ENCODE measurements at places on chromosomes 4 and X.
A peak's percentile ranks its signal among the peaks of the same experiment; 100 is the strongest.

GRCh38 chrX:65821721-65822496 is 154.5 kb downstream of the MSN start:
- no peak for DNase-seq

DNA sequence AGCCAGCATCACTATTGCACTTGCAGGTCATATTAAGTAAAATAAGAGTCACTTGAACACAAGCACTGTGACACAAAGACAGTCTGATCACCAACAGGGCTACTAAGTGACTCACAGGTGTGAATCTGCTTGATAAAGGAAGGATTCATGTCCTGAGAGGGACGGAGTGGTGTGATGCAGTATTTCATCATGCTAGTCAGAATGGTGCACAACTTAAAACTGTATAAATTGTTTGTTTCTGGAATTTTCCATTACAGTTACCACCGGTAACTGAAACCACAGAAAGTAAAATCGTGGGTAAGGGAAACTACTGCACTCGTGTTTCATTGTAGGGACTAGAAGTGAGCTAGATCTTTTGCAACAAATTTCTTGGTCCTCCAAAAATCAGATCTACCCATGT is 109.7 kb downstream of the ELOVL6 start:
- DNase-seq, result no peak

GRCh38 chrX:154378059-154378798 is 866 bp upstream of the EMD start:
- DNase-seq, result peak; percentile 18

DNA sequence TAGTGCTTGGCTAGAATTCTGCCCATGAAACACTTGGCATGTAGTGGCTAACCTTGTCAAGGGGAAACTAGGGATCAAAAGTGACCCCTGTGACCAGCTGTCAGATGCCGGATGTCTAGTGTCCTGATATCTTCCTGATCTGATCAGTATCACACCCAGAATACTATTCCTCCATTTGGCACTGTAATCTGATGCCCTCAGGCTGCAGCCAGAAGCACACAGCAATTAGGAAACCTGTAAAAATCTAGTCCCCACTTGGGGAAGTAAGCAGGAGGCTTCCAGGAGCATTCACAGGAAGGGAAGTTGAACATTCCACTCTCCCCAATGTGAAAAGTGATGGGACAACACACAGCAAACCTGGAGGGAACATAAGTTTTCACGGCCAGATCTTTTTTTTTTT is 125.1 kb downstream of the HS6ST2 start:
- DNase-seq, result no peak

- DNase-seq, result no peak
Measured at GRCh38 chr4:41622787-41623186, 84.8 kb downstream of the LIMCH1 start.

- DNase-seq, result no peak
Measured at GRCh38 chrX:154990496-154990895, 32.0 kb downstream of the F8 start.

DNA sequence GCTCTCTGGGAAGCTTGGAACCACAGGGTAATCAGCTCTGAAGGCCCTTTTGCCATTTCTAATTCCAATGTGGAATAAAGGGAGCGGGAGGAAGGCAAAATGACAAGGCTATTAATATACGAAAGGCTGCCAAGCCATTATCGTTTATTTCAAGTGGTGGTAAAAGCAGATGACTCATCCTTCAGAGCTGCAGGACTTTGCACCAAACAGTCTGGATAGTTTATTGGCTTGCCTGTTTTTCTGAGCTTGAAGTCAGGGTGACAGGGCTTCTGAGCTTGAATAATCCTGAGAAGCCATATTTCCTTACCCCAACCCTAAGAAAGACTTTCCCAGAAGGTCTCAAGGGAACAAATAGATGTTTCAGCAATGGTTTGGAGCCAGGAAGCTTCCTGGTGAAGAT is 7.7 kb upstream of the GABRE start:
- no peak for DNase-seq

DNA sequence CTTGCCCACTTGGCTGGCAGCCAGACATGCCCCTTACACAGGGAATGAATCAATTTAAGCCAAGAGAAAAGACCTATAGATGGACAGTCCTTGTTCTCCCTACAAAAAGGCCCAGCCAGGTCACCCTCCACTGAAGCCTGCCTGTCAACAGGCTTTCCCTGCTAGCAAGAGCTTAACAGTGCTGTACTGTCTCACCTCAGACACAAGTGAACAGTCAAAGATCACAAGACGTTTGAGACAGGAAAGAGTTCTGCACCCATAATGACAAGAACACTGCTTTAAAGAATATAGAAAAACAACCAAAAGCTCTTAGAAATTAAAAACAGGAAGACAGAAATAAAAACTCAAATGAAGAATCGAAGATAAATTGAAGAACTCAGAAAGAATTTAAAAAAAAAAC is 4.6 kb downstream of the RNF175 start:
- DNase-seq, result no peak

DNA sequence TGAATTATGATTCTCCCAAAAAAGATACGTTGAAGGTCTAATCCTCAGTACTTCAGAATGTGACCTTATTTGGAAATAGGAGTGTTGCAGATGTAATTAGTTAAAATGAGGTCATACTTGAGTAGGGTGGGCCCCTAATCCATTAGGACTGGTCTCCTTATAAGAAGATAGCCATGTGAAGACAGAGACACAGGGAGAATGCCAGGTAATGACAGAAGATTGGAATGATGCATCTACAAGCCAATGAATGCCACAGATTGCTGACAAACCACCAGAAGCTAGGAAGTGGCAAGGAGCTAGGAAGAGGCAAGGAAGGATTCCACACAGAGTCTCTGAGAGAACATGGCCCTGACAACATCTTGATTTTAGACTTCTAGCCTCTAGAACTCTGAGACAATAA is 7.4 kb upstream of the RPS6KA3 start:
- no peak for DNase-seq

DNA sequence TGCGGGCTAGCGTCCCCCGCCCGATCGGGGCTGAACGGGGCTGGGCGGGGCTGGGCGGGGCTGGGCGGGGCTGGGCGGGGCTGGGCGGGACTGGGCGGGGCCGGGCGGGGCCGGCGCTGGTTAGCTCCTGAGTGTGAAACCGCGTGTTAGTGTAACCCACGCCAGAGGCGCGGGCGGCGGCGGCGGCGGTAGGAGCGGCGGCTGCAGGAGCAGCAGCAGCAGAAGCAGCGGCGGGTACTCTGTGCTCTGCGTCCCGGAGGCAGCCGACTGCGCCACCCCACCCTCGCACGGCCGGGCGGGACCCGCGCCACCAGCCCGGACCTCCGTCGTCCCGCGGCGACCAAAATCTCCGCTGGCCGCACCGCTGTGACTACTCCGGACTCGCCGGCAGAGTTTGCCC is 128.1 kb downstream of the LAS1L start:
- no peak for DNase-seq

DNA sequence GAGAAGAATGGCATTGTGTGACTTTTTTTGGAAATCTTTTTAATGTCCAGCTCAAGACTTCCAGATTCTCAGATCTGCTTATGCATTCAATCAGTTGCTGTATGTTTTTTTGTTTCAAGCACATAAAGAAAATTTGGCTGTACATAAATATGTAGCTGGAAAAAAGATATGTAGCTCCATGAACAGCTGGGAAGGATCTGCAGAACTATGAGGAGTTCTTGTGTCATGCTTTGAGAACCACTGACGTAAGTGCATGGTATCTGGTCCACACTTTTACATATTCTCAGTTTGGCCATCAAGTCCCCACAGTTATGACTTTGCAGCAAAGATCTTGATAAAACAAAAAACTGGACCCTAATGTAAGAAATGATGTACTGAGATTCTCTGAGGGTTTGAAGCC is 165.9 kb downstream of the KIT start:
- DNase-seq, result no peak

DNA sequence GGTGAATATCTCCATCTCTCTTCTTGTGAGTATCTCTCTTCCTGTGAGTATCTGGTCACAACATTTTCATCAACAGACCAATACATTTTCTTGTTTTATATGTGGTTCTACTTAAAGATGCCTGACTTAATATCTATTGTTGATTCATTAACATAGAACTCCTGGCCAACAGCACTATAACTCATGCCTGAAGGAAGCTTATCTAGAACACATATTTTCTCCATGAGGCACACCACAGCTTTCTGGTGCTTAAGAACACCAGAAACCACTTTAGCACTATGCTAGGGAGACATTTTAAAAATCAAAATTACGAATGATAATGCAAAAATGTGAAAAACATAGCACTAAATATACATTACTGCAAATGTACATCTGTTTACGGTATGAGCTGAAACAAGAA is 190.4 kb downstream of the GABRB1 start:
- DNase-seq, result no peak

- DNase-seq, result no peak
Measured at GRCh38 chr4:102022343-102022742, 231.8 kb downstream of the BANK1 start.

DNA sequence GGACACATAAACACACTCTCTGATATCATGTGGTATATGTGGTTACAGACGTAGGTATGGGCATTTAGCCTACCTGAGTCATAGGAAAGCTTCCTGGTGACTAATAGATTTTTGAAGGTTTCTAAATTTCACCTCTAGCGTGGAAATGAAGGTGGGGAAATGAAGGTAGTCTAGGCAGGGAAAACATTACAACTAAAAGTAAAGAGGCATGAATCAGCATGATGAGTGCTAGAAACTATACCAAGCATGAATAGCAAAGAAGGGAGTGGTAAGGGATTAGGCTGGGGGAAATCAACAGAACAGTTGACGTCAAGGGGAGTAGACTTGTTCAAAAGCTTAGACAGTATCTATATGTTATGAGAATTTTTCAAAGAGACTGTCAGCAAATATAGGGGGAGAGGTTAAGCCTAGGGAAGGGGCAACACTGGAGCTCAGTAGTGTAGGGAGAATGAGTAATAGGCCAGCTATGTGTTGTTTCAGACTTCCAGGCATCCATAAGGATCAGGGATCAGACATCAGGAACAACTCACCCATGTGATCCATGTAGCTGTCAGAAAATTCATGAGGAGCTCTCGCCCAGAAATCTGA is 279.3 kb upstream of the DIPK2B start:
- DNase-seq, result no peak

DNA sequence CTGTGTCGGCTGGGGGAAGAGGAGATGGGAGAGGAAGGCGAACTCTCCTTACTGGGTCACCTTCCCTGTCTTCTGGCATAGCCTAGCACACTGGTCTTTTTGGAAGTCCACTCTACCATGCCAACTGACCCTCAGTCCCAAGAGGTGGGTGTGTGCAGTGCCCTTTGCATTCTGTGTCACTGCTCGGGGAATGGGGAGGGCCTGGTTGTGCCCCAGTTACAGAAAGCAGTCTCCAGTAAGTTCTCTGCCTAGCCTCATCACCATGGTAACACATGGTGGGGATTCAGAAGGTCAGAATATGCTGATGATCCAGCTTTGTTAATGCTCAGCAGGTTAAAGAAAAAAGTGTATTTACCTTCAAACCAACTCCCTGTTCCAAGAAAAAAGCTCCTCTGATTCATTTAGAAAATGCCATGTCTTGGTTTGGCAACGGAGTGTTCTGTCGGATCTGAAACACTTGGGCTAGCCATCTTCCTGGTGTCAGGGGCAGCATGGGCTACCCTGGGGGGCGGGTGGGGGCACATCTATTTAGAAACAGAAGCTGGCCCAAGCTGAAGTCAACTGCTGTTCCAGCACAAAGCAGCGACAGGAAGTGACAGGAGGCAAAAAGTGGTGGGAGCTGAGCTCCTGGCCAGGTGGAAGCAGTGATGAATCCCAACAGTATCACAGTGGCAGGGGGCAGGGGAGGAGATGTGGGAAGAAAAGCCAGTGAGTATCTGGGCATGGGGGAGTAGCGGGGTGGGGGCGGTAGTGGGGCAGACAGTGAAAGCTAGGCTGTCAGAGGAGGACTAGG is 37.0 kb downstream of the NSG1 start:
- no peak for DNase-seq

GRCh38 chr4:114807759-114808404 is 209.3 kb downstream of the UGT8 start:
- DNase-seq, result no peak

DNA sequence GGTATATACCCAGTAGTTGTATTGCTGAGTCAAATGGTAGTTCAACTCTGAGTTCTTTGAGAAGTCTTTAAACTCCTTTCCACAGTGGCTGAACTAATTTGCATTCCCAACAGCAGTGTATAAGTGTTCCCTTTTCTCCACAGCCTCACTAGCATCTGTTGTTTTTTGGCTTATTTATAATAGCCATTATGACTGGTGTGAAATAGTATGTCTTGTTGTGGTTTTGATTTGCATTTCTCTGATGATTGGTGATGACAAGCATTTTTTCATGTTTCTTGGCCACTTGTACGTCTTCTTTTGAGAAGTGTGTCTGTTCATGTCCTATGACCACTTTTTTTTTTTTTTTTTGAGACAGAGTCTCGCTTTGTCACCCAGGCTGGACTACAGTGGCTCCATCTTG is 30.5 kb downstream of the GPR50 start:
- DNase-seq, result no peak

DNA sequence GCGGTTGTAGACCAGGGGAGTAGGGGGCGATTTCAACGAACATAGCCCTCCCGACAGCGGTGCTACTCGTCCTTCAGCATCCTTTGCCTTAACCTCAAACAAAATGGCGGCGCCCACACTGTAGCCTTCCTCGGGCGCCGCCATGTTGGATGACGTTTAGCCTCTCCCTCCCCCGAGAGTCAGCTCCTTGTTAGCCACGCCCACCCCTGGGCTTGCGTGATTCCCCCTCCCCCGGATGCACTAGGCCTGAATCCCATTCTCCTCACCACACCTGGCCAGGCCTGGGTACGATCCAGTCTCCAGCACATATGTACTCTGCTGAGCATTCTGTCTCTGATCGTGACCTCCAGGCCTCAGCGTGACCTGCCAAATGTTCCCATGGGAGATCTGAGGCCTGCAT is 49.0 kb upstream of the ZNF157 start:
- DNase-seq, result no peak

- no peak for DNase-seq
Measured at GRCh38 chr4:36420111-36420679, 138.8 kb downstream of the DTHD1 start.

DNA sequence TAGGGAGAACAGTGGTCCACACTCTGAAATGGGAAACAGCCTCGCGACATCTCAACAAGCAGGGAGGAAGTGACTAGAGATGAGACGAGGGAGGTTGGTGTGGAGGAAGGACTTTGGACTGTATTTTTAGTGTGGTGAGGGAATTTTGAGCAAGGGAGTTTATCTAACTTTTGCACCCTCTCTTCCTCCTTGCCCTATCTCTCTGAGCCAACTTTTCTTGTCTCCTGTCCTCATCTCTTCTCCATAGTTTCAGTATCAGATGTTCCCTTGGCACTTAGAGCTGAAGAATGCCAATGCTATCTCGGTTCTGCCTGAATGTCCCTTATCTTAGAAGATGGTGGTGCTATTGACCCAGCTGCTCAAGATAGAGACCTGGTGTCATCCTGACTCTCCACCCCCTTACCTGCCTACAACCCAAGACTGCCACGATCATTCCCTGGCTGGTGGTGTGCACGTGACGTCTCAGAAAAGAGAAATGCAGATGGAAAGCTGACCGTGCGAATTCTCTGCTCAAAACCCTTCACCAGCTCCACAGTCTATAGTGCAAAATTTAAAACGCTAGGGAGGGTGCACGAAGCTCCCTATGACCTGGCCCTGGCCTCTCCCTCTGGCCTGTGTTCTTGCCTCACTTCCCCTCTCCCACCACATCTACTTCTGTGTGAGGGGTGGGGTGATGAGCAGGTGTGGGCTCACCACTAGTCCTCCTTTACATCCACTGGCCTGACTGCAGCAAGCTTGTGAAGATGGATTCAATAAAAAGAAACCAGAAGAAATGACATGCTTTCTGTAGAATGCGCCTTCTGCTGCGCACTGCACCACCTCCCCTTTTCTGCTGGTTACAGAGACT is 20.9 kb downstream of the MPP1 start:
- DNase-seq, result no peak
